Activated T-helper 9 cell treated with anti-CD3 and anti-CD28 coated beads, Interleukin-2, amount 50 U/mL, for 16 hours (primary cell): ENCODE measurements at places on chromosomes 11 and 22.

DNA sequence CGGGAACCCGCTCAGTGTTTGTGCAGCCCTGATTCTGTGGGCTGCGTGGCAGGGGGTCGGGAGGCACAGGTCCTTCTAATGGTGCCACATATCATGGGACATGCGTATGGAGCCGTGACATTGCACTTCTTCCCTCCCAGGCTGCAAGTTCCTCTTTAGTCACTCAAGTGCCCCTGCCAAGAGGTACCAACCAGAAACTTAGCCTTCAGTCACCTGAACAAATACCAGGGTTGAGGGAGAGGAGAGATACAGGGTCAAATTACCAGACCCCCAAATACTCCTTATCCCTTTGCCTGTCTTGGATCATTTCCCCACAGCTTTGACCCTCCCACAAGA is 209.1 kb downstream of the BUD13 start:
- DNase-seq, result no peak

DNA sequence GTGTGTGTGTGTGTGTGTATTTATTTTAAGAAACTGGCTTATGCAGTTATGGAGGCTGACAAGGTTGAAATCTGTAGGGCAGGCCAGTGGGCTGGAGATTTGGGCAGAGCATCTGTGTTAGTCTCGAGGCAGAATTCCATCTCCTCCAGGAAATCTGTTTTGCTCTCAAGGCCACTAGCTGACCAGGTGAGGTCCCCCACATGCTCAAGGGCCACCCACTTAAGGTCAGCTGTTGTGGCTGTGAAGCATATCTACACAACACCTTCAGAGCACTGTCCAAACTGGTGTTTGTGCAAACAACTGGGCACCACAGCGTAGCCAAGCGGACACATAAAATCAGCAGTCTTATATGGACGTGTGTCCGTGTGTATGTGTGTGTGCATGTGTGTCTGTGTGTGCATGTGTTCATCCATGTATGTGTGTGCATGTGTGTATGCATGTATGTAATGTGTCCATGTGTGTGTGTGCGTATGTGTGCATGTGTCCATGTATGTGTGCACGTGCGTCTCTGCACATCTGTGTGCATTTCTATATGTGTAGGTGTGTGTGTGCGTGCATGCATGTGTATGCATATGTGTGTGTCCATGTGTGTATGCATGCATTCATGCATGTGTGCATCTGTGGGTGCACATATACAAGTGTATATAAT is 400.9 kb downstream of the BRD1 start:
- DNase-seq, result no peak

- no peak for DNase-seq
These were observed 402.3 kb downstream of the TBC1D22A start for GRCh38 chr22:47164514-47165337.

- DNase-seq, result no peak
These were observed 7.2 kb upstream of the EHD1 start for GRCh38 chr11:64885367-64886286.

- peak; percentile 74 for DNase-seq
These were observed at the start of gene MCAT for GRCh38 chr22:43142880-43143562. MCAT (minus strand) TSS chr22:43143398; CDS start chr22:43143348, 50 bp downstream.
